Activated CD8-positive, alpha-beta memory T cell treated with anti-CD3 and anti-CD28 coated beads, Interleukin-2, amount 50 U/mL, for 48 hours (primary cell): ENCODE measurements at places on chromosomes 12 and 14.

- DNase-seq = no peak
Measured at GRCh38 chr12:18818579-18819268, 80.8 kb downstream of the CAPZA3 start.

DNA sequence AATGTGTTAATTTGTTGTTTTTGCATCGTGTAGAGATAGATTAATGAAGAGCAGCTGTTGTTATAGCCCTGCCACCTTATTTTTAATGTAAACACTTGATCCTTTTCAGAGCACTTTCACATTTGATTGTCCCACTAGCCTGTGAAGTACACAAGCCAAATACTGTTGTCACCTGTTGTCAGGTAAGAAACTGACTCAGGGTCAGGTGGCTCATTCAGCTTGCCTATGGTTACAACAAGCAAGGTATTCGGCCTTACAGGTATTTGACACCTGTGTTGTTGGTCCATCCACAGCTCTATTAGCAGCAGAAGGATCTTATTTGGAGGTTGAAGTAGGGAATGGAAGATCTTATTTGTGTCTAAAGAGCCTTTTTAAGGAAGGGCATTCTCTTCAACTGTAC, 108.9 kb downstream of the GPR135 start:
- no peak for DNase-seq

DNA sequence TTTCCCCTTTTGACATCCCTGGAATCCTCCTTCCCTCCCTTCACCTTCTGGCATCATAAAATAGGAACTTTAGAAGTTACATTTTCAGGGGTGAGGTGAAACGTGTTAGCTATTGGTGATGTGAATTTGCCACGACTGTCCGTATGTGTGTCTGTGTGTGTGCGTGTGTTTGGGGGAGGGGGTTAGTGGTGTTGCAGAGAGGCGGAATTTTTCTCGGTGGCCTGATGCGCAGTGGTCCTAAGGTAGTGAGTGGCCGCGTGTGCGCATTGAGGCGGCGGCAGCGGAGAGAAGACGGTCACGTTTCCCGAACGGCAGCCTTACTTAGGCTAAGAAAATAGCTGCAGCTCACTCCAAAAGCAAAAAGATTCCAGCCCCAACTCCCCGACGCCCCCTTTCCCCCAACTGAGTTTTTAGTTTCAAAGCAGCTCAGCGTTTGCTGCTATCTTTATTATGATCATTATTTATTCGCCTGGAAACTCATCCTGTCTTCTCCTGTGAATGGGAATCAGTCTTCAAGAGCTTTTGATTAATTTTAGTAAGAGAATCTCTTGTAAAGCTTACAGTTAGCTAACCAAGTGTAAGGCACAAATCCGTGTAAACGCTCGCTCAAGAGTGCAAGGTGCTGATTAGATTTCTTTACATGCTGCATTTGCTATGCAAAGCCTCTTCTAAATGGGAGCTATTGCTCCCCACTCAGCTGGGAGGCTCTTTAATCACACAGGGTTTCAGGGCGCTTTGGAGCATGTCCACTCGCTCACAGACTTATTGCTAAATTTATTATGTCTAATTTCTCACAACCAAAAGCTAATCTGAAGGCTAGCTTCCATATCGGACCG, 4.7 kb downstream of the FLRT2 start:
- DNase-seq = no peak

DNA sequence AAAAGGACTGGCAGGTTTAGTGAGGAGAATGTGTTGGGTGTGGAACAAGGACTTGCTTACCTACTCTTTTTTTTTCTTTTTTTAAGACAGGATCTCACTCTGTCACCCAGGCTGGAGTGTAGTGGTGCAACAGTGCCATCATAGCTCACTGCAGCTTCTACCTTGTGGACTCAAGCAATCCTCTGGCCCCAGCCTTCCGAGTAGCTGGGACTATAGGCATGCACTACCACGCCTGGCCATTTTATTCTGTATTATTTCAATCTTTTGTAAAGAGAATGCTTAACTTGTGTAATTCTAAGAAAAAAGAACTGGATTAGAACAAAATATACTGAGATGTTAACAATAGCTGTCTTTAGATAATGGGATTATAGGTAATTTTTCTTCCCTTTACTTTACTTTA, 1.9 kb upstream of the VRTN start:
- no peak for DNase-seq

DNA sequence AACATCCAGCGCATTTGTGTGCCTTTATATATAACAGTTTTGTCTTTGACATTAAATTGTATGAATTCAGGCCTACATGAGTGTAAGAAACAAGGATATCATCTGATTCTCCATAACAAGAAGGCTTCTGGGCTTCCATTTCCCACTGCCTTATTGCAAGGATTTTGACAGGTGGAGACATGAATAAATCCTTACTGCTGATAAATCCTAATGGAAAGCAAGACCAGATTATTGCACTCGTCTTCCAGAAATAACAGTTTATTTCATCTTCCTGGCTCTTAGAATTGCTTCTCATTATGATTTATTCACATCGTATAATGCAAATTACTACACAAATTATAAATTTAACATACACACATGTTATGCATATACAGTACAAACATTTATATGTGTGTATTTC, 348.1 kb downstream of the MDGA2 start:
- no peak for DNase-seq

- DNase-seq = no peak
Measured at GRCh38 chr12:27020761-27021160, 1.6 kb upstream of the MED21 start.

DNA sequence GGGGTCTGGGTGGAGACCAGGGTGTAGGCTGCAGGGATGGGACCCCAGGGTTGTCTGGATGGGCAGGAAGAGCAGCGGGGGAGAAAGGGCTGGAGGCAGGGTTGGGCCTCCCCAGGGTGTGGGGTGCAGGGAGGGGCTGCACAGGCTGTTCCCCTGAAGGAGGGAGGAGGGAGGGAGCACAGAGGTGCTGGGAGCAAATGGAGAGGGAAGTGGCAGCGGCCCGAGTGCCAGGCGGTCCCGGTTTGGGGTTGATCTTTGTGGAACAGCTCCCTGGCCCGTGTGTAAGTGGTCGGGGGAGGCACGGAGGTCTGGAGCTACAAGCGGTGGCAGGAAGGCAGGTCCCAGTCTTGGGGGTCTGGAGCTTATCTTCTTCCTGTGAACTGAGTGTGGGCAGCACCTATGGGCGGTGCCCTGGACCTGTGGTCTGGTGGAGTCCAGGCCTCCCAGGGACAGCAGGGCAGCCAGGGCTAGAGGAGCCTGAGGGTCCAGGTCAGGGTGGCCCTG, 391.6 kb downstream of the TMEM121 start:
- no peak for DNase-seq

DNA sequence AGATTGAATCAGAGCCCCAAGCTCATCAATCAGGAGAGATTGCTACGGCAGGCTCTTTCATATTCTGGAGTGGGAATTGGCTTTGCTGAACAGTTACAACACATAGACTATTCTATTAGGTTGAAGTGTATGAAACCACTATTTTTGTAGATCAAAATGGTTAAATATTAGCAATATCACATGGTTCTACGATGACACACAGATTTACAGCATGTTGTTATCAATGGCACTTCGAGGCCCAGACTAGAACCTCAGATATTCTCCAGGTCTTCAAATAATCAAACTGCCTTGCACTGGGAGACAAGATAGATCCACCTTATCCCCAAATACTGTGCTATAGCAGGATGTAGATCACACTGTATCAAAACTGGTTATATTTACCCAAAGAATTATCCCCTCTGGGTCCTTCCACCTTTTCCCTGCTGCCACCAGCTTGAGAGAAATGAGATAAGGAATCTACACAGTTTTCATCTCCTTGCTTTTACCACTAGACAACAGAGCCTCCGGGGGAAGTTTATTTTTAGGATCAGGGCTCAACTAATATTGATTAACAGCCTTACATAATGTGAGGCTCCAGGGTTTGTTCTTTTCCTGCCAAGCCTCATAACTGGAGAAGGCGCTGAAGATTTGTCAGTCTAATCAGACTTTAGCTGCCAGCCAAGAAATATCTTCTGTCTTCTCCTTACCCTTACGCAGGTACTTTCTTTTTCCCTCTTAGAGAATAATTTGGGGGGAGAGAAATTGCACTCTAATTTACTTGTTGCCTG, 507.1 kb downstream of the DIO2 start:
- DNase-seq = no peak

GRCh38 chr14:38143170-38143569, 64.5 kb upstream of the SSTR1 start:
- no peak for DNase-seq

DNA sequence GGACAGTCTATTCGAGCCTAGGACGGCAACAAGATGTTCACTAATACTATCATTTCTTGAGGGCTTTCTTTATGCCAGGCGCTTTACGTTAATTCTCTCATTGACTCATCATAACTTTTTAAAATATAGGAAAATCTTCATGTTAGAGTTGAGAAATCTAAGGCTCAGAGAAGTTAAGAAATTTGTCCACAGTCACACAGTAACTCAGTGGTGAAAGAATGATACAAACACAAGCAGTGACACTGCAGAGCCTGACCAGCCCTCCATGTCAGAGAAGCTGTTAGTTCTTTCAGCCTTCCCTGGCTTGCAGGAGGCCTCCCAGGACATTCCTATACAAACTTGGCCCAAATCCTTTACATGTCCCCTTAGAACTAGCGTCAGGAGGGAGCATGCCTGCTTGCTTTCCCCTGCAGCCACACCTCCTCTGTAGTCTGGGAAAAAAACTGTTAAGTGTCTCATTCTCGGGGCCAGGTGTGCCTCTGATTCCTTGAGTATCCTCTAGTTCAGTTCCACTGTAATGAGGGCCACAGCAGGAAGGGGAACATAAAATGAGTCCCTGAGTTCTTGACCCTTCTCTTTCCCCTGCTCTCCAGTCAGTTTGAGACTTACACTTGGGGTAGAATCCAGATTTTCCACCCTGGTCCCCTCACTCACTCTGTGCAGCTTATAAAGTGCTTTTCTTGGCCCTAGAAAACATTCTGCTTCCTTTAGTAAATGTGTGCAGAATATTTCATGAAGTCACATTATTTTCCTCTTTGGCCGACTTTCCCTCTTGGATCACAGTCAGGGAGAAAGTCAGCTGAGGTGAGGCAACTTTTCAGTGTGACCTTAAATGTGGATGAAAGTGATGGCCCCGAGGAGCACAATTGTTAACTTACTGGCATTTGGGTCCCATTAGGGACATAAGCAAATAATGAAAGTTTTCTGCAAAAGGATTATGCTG, 152.2 kb upstream of the HIF1A start:
- DNase-seq = peak; percentile 43

DNA sequence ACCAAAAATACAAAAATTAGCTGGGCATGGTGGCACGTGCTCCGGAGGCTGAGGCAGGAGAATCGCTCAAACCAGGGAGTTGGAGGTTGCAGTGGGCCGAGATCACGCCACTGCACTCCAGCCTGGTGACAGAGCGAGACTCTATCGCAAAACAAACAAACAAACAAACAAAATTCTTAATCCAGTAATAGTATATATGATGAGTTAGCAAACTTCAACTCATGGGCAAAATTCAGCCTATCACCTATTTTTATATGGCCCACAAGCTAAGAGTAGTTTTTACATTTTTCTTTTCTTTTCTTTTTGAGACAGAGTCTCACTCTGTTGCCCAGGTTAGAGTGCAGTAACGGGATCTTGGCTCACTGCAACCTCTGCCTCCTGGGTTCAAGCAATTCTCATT, 14.9 kb downstream of the ATF7 start:
- DNase-seq = no peak

GRCh38 chr12:45532113-45532512, 197.4 kb upstream of the ARID2 start:
- DNase-seq = no peak

DNA sequence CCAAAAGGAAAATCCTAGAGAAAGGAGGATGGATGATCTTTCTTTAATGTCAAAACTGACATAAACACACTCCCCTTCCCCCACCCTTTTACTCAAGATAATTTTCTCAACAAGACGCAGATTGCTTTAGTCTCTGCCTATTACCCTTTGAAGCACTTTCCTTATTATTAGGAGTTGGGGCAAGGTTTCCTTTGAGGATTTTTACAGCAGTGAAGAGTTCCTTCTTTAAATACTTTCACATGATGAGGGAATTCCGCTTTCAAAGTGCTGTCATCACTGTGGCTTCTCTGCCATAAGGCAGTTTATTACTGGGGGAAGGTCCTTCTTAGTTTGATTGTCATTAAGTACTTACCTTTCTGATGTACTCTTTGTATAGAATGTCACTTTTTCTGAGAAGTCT, 172.1 kb downstream of the MSRB3 start:
- DNase-seq = no peak

GRCh38 chr14:100142073-100143040, 17.1 kb downstream of the DEGS2 start:
- no peak for DNase-seq

DNA sequence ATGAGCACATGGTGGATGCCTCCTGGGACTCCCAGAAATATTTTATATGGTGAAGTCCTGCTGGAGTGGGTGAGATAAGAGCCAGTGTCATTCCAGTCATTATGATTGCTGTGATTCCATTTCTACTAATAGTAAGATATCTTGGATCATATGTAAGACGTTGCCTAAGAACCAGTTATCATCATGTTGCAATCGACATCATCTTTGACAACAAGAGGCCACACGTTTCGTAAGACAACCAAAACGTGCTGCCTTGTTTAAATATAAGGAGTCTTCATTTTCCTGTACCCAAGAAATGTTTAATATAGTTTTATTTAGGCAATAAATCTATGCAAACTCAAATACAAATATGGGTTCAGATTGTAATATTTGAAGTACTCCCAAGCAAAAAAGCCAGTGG, 58.4 kb downstream of the SPTSSA start:
- no peak for DNase-seq

- DNase-seq = peak; percentile 84
Measured at GRCh38 chr12:54390668-54391551, 6.4 kb upstream of the ZNF385A start.

GRCh38 chr12:52331833-52332232, 10.6 kb upstream of the KRT83 start:
- no peak for DNase-seq

GRCh38 chr12:41701943-41702601, 442.6 kb downstream of the GXYLT1 start:
- no peak for DNase-seq

- DNase-seq = no peak
Measured at GRCh38 chr14:77303417-77304156, 17.1 kb downstream of the POMT2 start.

DNA sequence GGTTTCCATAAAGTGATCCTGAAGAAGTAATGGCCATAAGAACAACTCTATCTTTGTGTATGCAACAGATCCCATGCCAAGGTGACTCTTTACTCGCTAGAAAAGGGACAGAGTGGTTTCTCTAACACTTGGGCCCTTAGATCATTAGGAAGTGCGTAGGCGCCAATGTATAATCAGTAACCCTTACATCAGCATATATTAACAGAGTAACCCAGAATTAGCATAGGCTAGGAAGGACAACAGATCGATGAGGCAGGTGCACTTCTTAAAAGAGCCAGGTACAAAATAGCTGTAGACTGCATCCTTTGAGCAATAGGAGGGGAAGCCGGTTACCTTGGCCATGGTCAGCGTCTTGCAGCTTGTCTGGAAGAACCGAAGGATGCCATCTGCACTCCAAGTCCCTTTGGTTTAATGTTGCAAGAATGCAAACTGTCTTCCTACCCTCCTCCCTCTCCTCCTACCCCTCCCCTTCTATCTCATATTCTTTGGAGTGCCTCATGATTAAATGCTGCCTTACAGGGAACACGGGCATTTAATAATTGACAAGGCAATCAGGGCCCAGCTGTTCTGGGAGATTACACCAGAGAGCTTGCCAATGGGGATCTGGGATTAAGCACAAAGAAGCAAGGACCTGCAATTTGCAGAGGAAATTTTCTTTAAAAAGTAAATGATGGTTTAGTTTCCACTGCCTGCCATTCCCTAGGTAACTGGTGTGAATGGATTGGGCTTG, 8.0 kb downstream of the GSG1 start:
- DNase-seq = no peak
